ENCODE measurements at places on chromosomes 12 and 14. TPM values are rescaled to one million over a fixed set of nuclear protein-coding genes. Genes with fewer than 3 reads are reported as not detected.

ANKRD33 gene
- total RNA-seq = not detected

GPD1 gene
- total RNA-seq = 0.18 TPM

NDUFA9 gene
- 112 TPM for total RNA-seq

INSM2 gene
- total RNA-seq = not detected

SLCO1B1 gene
- total RNA-seq = not detected

KRT78 gene
- total RNA-seq = not detected

RNASE3 gene
- not detected for total RNA-seq

NEUROD4 gene
- total RNA-seq = not detected

DPY19L2 gene
- total RNA-seq = 0.90 TPM

RASAL1 gene
- not detected for total RNA-seq

PMEL gene
- total RNA-seq = 1.7 TPM

FAM234B gene
- 8.6 TPM for total RNA-seq

NELL2 gene
- 0.28 TPM for total RNA-seq
